Gastrocnemius medialis (tissue), 4 donors: ENCODE measurements at places on chromosomes 7 and 10. TPM values are rescaled to one million over a fixed set of nuclear protein-coding genes. Genes with fewer than 3 reads are reported as not detected.

GRCh38 chr10:28036587-28036986 lies 37.7 kb upstream of the ODAD2 start:
- DNase-seq, result no peak

- DNase-seq, result no peak
Observed at GRCh38 chr7:44391746-44392617, 66.6 kb upstream of the CAMK2B start.

DNA sequence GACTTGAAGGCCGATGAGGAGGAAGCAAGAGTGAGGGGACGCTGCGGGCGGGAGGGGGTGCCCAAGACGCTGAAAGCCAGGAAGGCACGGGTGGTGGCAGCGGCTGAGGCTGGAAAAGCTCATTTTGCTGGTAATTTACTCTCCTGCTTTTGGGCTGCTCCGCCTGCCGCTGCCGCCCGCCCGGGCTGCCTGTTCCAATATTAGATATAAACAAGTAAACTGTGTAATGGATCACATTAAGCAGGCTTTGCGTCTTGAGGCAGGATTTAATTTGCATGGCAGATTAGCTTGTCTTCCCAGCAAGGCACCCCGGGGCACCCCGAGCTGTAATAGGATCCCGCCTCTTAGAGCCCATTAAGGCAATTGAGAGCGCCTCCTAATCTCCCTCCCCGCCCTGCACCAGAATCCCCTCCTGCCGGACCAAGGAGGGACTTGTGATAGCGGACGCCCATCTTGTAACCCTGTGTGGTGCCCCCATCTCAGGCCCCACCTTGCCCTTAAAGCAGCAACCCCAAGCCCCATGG lies 46.1 kb upstream of the SLF2 start:
- no peak for DNase-seq

The NUTM2E gene
- not detected for total RNA-seq

DNA sequence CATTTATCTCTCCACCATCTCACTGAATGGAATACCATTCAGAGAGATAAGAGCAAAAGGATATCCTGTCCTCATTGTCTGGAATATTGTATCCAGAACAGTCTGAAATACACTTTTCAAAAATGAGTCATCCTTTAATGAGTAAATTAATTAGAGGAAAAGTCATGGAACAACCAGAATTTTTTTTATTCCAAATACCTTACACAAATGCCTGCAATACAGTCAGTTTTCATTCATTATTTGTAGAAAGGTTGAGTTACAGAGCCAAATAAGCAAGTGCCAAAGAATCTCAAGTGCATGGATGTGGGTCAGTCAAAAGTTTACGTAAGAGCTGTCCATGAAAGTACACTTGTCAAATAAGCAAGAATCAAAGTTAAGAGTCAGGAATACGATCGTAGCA lies 482.6 kb downstream of the IPMK start:
- no peak for DNase-seq

The BMPR1A gene
- total RNA-seq, result 18.9 TPM

- no peak for DNase-seq
Observed at GRCh38 chr7:153772966-153773365, 279.2 kb upstream of the DPP6 start.

DNA sequence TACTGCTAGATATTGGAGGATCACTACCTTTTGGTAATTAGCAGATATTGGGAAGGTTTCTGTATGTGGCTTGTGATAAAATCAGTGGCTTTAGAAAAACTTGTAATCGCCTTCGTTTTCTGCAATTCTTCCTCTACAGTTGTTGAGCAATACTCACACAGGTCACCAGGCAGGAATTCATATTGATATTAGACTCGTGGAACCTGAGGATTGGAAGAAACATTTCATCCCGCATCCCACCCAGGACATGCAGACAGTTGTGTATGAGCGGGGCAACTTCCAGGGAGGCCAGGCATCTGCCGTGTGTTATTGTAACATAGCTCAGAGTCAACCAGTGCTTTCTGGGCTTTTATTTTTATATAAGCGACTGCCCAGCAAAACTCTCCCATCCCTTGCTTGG lies 821.3 kb downstream of the LRMDA start:
- no peak for DNase-seq

GRCh38 chr10:123611876-123612275 lies 54.3 kb upstream of the GPR26 start:
- no peak for DNase-seq

The CALHM1 gene
- total RNA-seq, result not detected

The CYP2W1 gene
- total RNA-seq, result not detected

The ZNF438 gene
- 14.4 TPM for total RNA-seq

The TLX1 gene
- not detected for total RNA-seq

DNA sequence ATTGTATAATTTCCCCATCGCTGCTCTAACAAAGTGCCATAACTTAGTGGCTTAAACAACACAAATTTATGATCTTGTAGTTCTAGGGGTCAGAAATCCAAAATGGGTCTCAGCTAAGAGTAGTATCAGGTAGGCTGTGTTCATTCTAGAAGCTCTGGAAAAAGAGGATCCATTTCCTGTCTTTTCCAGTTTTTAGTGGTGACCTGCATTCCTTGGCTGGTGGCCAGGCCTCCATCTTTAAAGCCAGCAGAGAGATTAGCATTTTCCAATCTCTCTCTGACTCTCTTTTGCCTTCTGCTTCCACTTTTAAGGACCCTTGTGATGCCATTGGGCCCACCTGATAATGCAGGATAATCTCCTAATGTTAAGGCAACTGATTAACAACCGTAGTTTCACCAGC lies 41.0 kb upstream of the C10orf120 start:
- DNase-seq, result no peak
